ENCODE measurements at places on chromosomes 1 and 21.

DNA sequence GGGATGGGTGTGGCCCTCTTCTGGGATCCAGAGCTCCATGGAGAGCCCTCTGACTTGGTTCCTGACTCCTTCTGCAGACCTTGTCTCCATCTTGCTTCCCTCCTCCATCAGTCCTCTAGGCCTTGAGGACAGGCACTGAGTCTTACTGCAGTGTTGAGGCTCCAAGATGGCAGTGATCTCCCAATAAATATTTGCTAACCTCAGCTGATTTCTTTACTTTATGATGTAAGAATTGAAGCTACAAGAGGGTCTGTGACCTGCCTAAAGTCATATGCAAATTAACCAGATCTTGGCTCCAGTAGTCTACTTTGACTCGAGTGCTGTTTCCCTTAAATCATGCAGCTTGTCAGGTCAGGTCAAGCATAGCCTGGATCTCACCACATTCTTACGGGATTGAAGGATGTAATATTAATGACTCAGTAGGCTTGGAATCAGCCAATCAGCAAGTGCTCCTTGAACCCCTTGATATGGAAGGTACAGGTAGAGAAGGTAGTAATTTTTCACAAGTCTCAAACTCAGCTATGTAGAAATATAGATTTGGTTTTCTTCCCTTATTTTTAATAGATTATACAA is 93.0 kb downstream of the CLIC6 start:
- DNase-seq, result no peak

DNA sequence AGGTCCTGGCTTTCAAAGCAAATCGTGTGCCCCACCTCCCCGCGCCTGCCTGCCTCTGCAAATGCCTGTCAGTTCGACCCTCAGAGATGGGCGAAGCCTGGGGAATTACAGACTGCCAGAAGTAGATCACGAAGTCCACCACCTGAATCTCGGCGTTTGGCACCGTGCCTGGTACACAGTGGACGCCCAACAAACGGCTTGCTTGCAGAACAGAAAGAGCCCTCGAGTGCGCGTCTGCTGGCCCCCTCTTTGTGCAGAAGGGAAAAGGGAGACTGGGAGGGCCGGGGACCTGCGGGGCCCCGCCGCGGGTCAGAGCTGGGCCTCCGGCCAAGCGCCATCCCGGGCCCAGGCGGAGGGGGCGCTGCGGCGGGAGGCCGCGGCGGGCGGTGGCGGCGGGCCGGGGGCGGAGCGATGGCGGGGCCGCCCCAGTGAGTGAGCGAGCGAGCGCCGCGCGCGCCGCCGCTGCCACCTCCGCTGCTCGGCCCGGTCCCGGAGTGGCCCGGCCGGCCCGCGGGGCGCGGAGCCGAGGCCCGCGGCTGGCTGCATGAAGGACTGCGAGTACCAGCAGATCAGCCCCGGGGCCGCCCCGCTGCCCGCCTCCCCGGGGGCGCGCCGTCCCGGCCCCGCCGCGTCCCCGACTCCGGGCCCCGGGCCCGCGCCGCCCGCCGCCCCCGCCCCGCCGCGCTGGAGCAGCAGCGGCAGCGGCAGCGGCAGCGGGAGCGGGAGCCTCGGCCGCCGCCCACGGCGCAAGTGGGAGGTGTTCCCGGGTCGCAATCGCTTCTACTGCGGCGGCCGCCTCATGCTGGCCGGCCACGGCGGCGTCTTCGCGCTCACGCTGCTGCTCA is at the start of gene ZDHHC18:
TSS of gene ZDHHC18 (plus strand) at position 428 of the 845 bp plus-strand sequence. CDS start at position 545, 117 bp downstream.
- DNase-seq, result no peak

DNA sequence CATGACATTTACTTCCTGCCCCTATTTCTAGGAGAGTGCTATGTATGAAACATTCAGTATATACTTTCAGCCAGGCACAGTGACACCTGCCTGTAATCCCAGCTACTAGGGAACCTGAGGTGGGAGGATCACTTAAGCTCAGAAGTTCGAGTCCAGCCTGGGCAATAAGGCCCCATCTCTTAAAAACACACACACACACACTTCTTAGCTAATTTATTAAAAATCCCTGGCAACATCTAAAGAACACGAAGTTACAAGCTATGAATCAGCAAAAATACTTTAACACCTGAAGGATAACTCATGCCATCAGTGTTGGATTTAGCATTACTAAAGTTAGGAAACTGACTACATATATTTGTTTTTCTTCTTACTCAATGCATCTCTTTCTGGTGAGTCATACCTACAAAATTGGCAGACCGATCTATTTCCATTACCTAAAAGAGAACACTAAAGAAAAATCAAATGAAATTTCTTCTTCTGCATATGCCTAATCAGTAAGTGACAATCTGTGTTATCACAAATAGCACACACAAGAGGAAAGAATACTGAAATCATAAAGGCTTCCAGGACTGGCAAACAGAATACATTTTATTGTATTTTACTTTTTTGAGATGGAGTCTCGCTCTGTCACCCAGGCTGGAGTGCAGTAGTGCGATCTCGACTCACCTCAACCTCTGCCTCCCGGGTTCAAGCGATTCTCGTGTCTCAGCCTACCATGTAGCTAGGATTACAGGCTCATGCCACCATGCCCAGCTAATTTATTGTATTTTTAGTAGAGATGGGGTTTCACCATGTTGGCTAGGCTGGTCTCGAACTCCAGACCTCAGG is 41.4 kb downstream of the RNF115 start:
- DNase-seq, result peak; percentile 81

GRCh38 chr1:156025876-156026275 is 5.1 kb upstream of the SSR2 start:
- DNase-seq, result no peak

DNA sequence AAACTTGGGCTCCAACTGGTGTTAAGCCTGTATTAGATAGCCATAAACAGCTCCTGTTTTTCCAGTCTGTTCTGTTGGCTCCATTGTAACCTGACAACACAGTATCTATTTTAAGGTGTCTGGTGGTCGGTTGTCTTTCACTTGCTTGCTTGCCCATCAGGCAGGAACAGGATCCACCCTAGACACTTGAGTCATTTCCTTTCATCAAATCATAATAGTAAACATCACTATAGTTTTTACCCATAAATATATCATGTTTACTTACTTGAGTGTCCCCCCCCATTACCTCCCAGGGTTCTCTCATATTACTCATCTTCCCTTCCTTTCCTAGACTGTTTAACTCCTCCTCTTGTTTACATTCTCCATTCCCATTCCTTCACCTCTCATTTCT is 2.9 kb downstream of the DDI2 start:
- DNase-seq, result no peak

- DNase-seq, result no peak
Measured at GRCh38 chr1:25447547-25447946, 16.9 kb downstream of the MACO1 start.

DNA sequence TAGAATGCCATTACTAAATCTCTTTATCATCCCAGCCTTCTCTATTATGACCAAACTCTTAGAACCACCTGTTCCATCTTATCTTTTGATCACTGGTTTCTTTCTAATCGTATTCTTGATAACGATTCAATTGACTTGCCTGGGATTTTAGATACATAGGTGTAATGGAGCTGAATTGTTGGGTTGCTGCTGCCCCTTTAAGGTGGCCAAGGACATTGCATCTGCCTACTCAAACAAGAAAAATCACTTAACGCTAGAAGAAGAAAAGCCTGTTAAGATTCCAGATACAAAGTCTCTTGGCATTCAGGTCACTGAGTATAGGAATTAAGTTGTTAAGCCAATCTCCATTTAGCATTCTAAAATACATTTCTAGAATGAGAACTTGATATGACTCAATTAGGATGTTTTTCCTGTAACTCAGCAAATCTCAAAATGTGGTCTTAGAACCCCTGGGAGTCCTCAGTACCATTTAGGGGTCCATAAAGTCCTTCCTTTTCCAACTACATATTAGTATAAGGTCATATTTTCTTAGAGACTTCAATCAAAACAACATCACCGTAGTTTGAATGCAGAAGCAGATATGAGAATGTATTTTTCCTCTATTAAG is 12.4 kb downstream of the NEXN start:
- peak; percentile 10 for DNase-seq

DNA sequence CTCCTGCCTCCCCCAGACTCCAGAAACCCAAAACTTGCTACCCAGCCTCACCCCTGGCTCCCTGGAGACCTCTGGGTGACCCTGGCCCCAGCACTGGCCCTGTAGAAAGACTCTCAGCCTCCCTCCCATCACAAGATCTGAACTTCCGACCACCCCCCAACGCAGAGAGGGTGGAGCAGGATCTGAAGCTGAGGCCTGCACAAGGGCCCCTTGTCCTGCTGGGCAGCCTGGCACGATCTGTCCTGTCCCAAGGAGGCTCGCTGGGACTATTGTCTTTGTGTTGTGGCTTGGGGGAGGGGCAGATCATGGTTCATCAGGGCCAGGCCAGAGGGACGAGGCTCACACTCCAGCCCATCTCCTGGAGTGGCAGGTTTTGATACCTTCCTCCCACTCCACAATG is 20.0 kb downstream of the PHLDA3 start:
- DNase-seq, result no peak

DNA sequence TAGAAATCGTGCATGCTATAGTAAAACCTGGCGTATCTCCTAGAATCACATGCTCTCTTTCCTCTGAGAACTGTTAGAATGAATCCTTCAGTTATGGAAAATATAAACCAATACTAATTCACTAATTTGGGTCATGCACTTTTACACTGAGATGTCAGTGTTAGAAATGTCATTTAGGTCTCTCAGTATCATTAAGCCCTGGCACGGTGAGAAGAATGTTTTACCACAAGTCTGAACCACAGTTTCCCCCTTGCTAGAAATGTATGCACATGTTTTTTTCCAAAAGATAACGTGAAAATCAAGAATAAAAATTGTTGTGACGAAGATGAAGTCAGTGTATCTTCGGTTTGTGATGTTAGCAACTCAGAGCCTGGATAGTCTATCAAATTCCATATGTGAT is 1062.7 kb upstream of the NCAM2 start:
- DNase-seq, result no peak

GRCh38 chr1:76668046-76668445 is 199.2 kb upstream of the ST6GALNAC5 start:
- DNase-seq, result no peak

GRCh38 chr21:41975391-41976272 is 21.8 kb upstream of the C2CD2 start:
- no peak for DNase-seq

GRCh38 chr1:61732726-61733125 is 7.8 kb upstream of the TM2D1 start:
- DNase-seq, result no peak

DNA sequence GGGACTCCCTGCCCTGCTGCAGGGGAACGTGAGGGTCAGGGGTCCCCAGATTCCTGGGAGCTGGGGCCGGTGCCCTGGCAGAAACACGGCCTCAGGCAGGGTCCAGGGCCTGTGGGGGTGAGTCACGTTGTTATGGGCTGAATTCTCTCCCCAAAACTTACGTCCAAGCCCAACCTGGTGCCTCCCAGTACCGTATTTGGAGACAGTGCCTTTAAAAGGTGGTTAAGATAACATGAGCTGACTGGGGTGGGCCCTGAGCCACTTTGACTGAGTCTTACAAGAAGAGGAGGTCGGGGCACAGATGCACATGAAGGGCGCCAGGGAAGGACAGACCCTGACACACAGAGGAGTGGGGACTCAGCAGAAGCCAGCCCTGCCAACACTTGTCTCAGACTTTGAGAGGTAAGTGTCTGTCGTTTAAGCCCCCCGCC is 99.9 kb downstream of the WDR4 start:
- DNase-seq, result no peak

- DNase-seq, result no peak
Measured at GRCh38 chr1:116909512-116910378, at the start of gene PTGFRN. Gene PTGFRN (plus strand): TSS chr1:116909916. CDS start chr1:116910204, 288 bp downstream.

DNA sequence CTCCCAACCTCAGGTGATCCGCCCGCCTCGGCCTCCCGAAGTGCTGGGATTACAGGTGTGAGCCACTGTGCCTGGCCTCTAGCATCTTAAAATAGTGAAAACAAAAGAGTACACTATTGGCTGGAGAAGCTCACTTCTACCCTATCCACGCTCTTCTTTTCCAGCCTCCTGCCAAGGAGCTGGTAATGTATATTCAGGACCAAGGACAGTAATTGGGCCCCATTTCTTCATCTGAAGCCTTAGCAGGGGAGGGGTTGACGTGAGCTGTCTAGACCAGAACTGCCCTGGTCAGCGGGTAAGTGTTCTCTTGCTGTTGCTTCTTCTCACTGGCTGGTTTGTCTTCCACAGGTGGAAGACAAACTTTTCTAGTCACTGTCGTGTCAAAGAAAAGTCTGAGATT is 70.2 kb downstream of the DNM3 start:
- no peak for DNase-seq

DNA sequence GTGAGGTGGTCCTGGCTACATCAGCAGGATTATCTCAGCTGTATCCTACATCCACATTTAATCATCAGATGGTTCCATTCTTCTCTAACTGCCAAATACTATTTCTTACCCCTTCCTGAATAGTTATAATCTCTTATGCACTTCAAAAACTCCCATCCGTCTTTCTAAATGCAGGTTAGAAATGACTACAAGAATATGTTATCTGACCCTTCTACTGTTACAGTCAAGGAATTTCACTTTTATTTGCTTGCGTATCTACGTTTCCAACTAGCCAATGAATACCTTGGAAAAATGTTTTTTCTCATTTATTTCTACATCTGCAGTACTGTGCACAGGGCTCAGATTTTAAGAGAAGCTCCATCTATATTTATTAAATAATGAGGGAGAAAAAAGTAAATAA is 709.9 kb downstream of the KCNT2 start:
- no peak for DNase-seq

DNA sequence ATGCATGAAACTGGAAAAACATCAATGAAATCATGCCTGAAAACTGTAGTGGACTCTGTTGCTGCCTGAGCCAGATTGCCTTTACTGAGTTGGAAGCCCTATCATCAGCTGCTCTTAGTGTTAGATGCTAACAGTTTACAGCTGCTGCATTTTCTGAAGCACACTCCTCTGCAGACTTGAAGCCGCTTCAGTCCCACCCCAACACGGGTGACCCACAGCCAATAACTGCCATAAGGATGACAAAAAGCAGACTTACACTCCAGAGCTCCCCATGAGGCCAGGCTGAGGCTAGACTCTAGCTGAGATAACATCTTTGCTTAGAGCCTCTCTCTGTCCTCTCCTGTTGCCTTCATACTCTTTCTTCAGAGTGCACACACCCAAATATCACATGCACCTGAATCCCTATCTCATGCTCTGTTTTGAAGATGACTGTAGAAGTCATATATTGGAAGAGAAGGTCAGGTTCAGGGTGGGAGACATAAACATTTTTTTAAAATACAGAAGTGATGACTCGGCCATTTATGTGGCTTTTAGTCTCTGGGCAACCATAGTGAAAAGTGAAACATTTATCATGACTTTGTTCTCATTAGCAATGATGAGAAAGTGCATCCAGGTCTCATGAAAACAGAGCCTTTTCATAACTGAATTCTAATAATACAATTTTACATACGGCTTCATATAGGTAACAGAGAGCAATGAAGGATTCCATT is 161.0 kb downstream of the KCNK2 start:
- DNase-seq, result no peak

GRCh38 chr1:20380175-20380574 is 89.5 kb downstream of the VWA5B1 start:
- DNase-seq, result no peak

DNA sequence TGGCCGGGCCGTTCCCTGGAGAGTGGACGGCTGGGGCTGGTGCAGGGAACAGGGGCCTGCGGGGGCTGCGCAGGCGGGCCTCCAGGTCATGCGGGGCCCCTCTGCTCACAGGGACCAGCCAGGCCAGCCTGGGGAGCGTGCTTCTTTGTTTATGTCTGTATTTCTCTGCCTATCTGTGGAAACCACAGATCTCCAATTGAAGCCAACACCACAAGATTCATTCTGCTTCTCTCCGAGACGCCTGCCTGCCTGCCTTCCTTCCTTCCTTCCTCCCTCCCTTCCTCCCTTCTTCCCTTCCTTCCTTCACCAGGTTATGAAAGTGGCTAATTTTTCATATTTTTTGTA is 39.9 kb upstream of the HMGN1 start:
- DNase-seq, result no peak

GRCh38 chr21:42456457-42456856 is 39.6 kb downstream of the RSPH1 start:
- DNase-seq, result no peak
